T follicular helper cell (primary cell): ENCODE measurements at places on chromosomes 13 and 19.

GRCh38 chr19:45852983-45853382 is 10.0 kb downstream of the SYMPK start:
- DNase-seq, result no peak

GRCh38 chr19:8231073-8231604 is 22.0 kb downstream of the CERS4 start:
- no peak for DNase-seq

GRCh38 chr19:55443045-55443823 is at the start of gene SHISA7:
Gene SHISA7, minus strand, starts transcription at chr19:55443300. Its CDS starts 437 bp downstream, at chr19:55442863.
- DNase-seq, result no peak

DNA sequence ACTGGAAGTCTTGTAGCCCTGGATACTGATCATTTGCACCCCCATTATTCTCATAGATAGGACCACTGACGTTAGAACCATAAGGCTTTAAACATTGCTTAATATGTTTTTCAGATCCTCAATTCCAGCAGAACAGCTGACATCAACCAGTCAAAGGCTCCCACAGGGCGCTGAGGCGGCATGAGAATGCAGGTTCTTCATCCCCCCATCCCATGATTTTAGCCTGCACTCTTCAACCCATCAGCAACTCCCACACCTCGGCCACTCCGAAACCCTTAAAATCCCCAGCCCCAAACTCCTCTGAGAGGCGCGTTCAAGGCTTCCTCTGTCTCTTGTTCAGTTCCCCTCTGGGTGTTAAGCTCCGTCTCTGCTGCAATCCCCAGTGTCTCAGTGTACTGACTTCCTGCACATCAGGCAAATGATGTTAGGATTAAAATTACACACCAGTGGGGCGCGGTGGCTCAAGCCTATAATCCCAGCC is 24.3 kb upstream of the LAMP1 start:
- DNase-seq, result no peak

DNA sequence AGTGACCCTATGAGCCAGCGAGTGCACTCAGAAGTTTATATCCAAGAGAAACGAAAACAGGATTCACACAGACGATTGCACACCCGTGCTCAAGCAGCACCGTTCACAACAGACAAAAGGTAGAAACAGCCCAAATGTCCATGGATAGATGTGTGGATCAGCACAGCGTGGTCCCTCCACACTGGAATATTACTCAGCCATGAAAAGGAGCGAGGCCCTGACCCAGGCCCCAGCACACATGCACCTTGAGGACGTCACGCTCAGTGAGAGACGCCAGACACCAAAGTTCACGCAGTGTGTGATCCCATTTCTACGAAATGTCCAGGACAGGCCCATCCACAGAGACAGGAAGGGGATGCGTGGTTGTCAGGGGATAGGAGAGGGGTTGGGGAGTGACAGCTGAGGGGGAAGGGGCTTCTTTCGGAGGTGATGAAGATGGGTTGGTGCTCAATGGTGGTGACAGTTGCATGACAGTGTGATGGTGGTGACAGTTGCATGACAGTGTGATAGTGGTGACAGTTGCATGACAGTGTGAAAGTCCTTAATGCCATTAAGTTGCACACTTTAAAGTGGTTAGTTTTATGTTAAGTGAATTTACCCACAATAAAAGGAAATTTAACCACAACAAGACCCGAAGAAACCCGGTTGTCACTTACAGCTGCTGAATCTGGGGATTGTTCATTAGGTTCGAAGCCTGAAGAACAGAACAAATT is 18.9 kb upstream of the SLC39A3 start:
- DNase-seq, result no peak

- no peak for DNase-seq
Observed at GRCh38 chr19:2589441-2589840, 113.1 kb downstream of the GNG7 start.
